Choroid plexus epithelial cell (primary cell): ENCODE measurements at places on chromosomes 13 and 19.

GRCh38 chr19:46225558-46226004 lies 4.0 kb upstream of the IGFL1 start:
- peak; percentile 25 for DNase-seq

DNA sequence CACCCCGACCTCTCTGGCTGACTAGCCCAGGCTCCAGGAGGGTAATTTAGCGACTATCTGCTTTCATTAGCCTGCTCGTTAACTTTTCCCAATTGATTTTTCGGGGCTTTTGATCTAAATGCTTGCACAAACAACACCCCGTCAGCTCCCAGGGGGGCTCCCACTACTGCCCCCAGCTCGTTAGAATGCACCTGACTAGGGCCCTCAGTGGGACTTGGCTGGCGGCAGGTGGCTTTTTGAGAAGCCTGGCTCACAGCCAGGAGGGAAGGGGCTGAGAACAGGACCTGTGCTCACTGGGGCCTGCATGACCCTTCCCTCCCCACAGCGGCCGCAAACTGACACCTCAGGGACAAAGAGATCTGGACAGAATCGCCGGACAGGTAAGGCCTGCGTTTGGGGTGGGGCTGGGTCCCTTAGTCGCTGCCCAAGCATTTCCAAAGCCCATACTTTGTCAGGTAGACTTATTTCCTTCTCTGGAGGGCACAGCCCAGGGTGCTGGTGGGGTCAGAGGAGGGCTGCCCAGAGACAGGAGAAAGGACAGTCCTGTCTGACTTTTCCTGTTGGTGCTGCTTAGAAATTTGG lies 7.6 kb upstream of the CD79A start:
- no peak for DNase-seq

- DNase-seq: peak; percentile 42
Measured at GRCh38 chr19:4304538-4305256, at the start of gene FSD1. Gene FSD1 (plus strand): TSS chr19:4304598. CDS start chr19:4304747, 149 bp downstream.

GRCh38 chr13:38341149-38341692 lies 8.4 kb upstream of the UFM1 start:
- DNase-seq: no peak

DNA sequence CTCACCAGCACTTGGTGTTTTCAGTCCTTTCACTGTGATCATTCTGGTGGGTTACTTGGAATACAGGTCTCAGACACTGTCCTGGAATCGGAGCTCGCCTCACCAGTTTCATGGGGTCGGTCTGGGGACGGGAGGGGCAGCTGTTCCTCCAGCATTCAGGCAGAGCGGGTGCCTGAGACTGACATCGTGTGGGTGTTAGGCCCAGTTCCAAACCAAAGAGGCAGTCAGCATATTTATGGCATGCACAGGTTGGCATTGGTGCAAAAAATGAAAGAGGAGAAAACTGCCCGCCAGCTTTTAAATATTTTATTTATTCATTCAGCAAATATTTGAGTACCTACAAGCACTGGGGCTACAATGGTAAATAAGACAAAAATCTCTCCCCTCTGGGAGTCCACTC lies 20.1 kb downstream of the PLEKHF1 start:
- DNase-seq: no peak

GRCh38 chr13:72221276-72221962 lies 354.4 kb upstream of the DACH1 start:
- DNase-seq: peak; percentile 26

DNA sequence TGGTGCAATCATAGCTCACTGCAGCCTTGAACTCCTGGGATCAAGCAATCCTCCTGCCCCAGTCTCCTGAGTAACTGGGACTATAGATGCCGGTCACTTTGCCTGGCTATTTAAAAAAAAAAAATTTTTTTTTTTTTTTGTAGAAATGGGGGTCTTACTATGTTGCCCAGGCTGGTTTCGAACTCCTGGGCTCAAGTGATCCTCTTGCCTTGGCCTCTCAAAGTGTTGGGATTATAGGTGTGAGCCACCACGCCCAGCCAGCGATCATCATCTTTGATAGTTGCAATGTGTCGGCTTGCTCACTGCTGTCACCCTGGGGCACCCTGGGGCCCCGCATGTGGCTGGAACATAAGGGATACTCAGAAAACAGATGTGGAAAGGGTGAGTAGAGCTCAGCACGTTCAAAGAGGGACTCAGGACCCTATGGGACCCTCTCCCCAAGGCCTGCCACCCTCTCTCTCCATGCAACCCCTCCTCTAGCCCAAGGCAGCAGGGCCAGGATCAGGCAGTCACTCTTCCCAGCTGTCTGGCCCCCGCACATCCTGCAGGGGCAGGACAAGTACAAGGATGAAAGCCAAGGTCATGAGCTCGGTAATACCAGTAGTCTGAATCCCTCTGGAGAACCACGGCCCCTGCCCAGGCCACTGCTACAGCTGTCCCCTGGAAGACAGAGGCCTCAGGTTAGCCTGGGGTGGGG lies 6.5 kb upstream of the CCL25 start:
- no peak for DNase-seq

DNA sequence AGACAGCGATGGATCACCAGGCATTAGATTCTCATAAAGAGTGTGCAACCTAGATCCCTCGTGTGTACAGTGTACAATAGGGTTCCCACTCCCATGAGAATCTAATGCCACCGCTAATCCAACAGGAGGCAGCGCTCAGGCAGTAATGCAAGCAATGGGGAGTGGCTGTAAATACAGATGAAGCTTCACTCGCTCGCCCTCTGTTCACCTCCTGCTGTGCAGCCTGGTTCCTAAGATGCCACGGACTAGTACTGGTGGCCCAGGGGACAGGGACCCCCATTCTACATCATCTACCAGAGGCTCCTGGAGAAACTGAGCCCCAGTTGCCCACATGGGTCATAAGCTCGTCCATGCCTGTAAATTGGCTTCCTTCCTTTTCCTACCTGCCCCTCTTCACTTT lies 8.0 kb downstream of the CLEC4M start:
- no peak for DNase-seq

DNA sequence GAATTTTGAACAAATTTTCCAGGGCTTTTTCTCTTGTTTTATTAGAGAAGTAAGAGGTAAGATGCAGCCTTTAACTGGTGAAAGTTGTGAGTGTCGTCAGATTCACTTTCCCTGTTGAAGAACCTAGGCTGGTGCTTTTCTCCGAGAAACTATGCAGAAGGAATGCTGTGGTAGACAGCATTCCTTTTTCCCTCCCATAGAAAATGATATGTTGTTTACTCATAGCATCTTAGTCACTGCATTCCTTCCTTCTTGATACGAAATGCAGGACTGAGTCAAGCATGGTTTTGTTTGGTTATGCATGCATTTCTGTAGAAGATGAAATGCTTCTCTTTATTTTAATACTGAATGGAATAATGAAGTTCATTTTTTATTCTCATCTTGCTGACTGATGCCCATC lies 3.4 kb downstream of the ITGBL1 start:
- DNase-seq: peak; percentile 97

GRCh38 chr19:17137417-17137816 lies 61.8 kb downstream of the MYO9B start:
- DNase-seq: no peak

- no peak for DNase-seq
Measured at GRCh38 chr13:77349365-77349764, 22.5 kb upstream of the MYCBP2 start.

DNA sequence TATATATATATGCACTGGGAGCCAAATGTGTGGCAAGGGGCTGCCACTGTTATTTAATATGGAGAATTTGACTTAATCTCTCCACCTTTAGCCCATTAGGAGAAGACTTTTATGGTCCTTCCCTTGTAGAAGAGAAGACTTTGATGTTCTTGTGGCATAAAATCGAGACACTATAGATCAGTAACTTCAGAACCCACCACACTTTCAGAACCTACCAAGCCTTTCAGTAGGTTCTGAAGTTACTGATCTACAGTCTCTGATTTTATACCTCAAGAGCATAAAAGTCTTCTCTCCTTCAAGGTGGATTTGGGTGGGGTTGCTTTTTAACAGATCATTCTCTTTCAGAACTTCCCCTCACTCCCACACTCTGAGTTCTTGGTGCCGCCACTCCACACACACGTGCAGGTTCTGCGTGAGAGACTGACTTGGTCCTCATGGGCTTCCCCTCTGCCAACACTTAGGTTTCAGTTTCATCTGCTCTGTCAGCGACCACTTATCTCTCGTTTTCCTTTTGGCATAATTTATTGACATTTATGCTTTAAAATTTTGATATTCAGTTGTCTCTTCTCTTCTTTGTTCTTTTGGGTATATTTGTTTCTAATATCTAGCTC lies 213.4 kb upstream of the PCDH17 start:
- DNase-seq: no peak

- DNase-seq: no peak
Measured at GRCh38 chr13:95477187-95477586, 75.3 kb upstream of the CLDN10 start.

GRCh38 chr19:6772866-6773322 lies 386 bp downstream of the VAV1 start:
- DNase-seq: no peak

- DNase-seq: no peak
Measured at GRCh38 chr19:30895946-30896345, 453.3 kb downstream of the TSHZ3 start.

GRCh38 chr19:18777301-18778075 lies 13.6 kb downstream of the COMP start:
- no peak for DNase-seq

DNA sequence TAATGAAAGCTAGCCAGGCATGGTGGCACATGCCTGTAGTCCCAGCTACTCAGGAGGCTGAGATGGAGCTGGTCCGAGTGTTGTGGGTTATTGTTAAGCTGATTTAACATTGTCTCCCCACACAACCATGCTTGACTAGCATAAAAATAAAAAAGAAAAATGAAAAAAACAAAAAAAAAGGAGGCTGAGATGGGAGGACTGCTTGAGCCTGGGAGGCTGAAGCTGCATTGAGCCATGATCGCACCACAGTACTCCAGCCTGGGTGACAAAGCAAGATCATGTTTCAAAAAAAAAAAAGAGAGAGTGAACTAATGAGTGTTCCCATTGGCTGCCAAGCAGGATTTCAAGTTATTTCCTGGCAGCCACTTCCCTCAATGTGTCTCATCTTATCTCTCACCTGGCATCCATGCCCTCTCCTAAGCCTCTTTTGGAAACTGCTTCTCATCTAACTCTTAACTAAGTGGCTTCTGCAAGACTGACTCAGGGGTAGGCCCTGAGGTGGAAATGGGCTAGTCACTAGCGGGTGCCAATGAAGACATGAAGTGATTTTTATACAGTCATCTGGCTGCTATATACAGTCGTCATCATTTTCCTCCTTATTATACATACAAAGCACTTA lies 4.9 kb downstream of the THAP8 start:
- no peak for DNase-seq

DNA sequence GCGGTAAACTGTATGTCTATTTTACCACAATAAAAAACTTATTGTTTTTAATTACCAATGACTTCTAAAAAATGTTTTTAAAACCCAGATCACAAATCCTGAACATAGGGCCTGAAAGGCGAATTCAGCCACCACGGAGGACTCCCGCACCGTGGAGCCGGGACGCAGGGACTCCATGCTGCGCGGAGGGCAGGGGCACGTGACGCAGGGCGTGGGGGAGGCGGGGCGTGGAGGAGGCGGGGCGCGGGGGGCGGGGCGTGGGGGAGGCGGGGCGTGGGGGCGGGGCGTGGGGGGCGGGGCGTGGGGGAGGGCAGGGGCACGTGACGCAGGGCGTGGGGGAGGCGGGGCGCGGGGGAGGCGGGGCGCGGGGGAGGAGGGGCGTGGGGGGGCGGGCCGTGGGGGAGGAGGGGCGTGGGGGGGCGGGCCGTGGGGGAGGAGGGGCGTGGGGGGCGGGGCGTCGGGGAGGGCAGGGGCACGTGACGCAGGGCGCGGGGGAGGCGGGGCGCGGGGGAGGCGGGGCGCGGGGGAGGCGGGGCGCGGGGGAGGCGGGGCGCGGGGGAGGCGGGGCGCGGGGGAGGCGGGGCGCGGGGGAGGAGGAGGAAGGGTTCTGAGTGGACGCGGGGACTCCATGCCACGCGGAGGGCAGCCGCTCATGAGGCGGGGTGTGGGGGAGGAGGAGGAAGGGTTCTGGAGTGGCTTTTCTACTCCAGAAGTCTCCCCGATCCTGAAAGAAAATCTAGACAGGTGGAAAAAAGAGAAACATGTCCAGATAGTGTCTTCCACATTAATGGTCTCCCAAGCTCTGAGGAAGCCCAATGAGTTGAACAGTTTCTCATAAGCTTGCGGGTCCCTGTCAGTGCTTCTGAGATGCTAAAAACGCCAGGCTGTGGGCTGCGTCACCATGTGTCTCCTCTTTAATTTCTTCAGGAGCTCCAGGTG lies 4.4 kb upstream of the PROZ start:
- peak; percentile 77 for DNase-seq

- no peak for DNase-seq
Measured at GRCh38 chr19:29293292-29293691, 80.3 kb upstream of the UQCRFS1 start.

DNA sequence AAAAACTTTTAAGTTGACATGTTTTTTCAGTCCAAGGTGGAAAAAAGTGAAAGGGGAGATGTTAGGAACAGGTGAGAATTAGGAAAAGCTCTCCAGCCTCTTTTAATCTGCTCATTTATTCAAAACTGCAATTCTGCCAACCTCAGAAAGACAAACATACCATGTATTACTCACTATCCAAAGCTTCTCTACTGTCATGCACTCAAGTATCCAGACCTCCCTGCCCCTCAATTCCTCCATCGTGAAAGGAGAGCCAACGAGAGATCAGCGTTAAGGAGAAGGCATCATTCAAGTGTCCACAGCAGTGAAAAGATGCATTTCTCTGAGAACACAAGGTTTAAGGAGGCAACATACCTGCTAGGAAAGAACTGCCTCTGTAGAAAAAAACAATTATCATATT lies 24.5 kb downstream of the DIAPH3 start:
- DNase-seq: peak; percentile 53

DNA sequence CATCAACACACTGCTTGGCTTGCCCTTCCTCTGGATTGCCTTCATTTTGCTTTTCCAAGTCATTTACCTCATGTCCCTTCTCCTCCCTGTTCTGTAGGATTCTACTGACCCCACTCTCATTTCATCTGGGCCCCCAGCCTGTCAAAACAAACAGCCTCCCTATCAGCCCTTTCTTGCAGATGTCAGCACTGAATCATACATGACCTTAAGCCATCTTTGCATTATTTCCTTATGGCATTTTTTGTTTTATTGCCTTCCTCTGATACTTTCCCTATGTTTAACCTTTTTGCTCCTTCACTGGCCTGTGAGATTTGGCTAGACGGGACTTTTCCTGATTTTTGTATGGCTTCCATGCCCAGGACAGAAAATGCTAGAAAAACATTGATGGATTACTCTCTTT lies 8.7 kb downstream of the LRCH1 start:
- no peak for DNase-seq

- DNase-seq: peak; percentile 86
Measured at GRCh38 chr13:65292488-65292901, 1937.6 kb downstream of the PCDH9 start.

- no peak for DNase-seq
Measured at GRCh38 chr13:21852043-21852442, 181.2 kb downstream of the FGF9 start.

- no peak for DNase-seq
Measured at GRCh38 chr19:2305452-2306280, 2.3 kb downstream of the LINGO3 start.

- DNase-seq: no peak
Measured at GRCh38 chr19:9916719-9917118, 19.6 kb downstream of the OLFM2 start.

GRCh38 chr13:20121159-20121525 lies 39.7 kb downstream of the GJA3 start:
- peak; percentile 24 for DNase-seq
